ENCODE measurements at places on chromosomes 7 and 10. TPM values are rescaled to one million over a fixed set of nuclear protein-coding genes. Genes with fewer than 3 reads are reported as not detected.

ADGRA1 gene
- 2.5 TPM for polyA plus RNA-seq

AQP1 gene
- 91.6 TPM for polyA plus RNA-seq

SLC13A1 gene
- not detected for polyA plus RNA-seq

KCP gene
- 1.9 TPM for polyA plus RNA-seq

TMEM270 gene
- polyA plus RNA-seq, result not detected

CCDC6 gene
- 17.6 TPM for polyA plus RNA-seq

TUBAL3 gene
- polyA plus RNA-seq, result 0.20 TPM

TET1 gene
- polyA plus RNA-seq, result 8.2 TPM

PRSS37 gene
- polyA plus RNA-seq, result not detected

UTF1 gene
- polyA plus RNA-seq, result not detected

PKD2L1 gene
- polyA plus RNA-seq, result not detected

EVX1 gene
- not detected for polyA plus RNA-seq

SYT15 gene
- polyA plus RNA-seq, result 5.2 TPM

AOC1 gene
- not detected for polyA plus RNA-seq

PIK3AP1 gene
- polyA plus RNA-seq, result 1.8 TPM
